Cerebellum (tissue), 4 donors: ENCODE measurements at places on chromosomes 5 and 9.

DNA sequence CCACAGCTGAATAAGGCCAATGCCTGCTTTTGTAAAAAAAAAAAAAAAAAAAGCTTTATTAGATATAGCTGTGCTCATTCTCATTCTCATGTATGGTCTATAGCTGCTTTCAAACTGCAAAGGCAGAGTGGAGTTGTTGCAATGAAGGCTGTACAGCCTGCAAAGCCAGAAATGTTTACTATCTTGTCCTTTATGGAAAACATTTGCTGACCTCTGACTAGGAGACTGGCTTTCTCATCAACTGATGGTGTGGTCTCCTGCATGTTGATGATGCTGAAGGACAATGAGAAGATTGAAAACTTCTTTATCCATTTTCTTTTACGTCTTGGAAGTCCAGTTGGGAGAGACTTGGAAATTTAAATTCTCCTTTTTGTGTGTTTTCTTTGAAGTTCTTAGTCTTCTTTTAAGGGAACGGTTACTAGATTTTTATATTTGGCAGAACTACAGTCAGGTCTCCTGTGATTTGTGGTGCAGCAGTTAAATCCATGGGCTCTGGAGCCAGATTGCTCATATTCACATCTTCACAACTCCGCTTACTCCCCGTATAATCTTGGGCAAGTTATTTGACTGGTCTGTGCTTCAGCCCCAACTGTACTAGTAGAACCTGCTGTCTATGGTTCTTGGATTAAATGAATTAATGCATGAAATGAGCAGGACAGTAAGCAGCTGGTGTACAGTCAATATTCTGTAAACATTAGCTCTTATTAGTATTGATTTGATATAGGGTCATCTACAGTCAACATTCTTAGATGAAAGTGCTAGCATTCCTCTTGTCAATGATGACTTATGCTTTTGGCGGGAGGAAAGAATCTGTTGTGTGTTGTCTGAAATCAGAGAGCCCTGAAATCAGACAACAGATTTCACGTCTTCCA is 39.7 kb upstream of the BASP1 start:
- DNase-seq = no peak

- DNase-seq = no peak
Observed at GRCh38 chr9:76859860-76860259, 46.1 kb downstream of the PRUNE2 start.

- DNase-seq = no peak
Observed at GRCh38 chr9:94697972-94698581, 28.4 kb upstream of the AOPEP start.

DNA sequence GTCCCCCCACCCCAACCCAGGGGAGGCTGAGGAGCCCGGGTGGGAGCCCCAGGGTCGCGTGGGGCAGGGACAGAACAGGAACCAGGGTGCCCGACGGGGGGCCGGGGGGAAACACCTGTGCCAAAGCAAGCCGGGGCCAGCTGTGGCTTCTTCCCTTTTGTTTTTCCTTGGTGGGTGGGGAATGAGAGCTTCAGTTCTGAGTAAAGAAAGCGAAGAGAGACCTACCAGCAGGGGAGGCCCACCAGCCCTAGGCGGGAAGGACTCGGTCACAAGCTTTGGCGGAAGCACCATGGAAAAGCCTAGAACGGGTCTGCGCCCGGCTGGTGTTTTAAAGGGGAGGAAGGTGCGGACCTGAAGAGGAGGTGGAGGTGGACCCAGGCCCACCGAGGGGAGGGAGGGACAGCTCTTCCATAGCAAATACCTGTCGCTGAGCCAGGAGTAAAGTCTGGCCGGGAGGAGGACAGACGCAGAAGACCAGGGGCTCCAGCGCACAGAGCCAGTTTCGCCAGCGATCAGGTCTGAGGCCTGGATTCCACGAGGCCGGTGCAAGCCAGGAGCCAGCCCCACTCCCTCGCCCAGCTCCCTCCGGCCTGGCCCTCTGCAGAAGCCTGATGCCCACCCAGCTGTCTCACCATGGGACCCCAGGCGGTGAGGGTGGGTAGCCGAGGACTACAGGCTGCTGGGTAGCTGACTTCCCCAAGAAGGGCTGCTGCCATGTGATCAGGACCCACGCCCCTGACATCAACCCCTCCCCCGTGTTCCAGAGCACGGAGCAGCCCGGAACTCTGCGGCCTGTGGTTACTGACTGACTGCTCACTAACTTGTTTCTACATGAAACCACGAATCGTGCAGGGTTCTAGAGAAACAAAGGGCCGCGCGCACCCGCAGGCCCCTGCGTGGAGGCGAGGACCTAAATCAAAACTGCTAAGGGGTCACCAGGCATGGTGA is 849 bp upstream of the MGAT1 start:
- DNase-seq = no peak

GRCh38 chr5:6822556-6823343 is 109.5 kb downstream of the TENT4A start:
- peak; percentile 8 for DNase-seq

GRCh38 chr5:116572350-116573278 is 2.0 kb downstream of the SEMA6A start:
- DNase-seq = peak; percentile 55

DNA sequence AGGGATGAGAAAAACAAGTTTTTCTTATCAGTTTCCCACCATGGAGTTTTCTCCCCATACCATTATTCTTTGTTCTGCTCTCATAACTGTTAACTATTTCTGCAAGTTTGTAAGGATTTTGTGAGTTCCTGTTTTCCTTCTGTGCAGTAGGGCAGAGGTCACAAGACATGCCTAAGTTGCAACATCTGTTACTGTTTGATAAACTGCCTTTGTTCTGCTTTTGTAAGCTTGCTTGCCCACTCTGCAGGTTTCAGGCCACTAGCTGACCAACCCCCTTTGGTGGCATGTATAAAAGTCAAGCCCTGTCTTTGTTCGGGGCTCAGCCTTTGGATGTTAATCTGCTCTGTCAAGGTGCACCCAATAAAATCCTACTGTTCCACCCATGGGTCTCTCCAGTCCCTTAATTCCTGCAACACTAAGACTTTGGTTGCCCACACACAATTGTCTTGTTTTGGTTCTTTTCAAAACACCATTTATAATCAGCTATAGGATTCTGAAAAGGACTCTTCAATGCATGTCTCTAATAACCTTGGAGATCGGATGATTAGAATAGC is 545.4 kb downstream of the CDH9 start:
- DNase-seq = no peak

GRCh38 chr5:108729242-108729615 is 18.5 kb upstream of the FER start:
- no peak for DNase-seq

GRCh38 chr5:175052351-175052750 is 328.0 kb downstream of the MSX2 start:
- no peak for DNase-seq

GRCh38 chr9:78397454-78397853 is 100.5 kb downstream of the PSAT1 start:
- DNase-seq = no peak

- DNase-seq = peak; percentile 78
Observed at GRCh38 chr9:110575169-110575568, 4.4 kb downstream of the SVEP1 start.

- DNase-seq = no peak
Observed at GRCh38 chr5:67773411-67774266, 441.9 kb upstream of the PIK3R1 start.

DNA sequence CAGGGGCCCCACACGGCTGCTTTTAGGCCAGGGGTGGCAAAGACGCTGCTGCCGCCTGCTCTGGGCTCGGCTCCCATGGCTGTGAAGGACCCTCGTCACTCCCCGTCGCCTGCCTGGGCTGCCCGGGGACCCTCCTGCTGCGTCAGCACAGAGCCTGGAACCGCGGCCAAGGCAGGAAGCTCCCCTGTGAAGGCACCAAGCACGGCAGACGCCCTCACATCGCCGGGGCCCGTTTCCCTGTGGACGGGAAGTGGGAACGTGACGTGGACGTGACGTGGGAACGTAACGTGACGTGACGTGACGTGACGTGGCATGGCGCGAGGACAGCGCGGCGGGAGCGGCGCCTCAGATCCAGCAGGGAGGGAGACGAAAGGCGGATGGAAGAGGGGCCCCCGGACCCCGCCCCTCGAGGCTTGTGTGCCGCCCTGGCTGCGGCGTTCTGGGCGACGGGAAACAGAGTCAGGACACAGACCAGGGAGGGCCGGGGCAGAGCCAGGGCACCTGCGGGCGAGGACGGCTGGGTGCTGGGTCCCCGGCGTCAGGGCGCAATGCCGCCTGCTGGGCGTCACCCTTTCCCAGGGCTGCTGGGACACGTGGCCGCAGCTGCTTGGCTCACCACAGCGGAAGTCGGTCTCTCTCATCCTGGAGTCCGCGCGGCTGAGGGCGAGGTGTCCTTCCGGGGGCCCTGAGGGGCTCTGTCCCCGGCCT is 53.1 kb downstream of the MRPL36 start:
- DNase-seq = no peak

DNA sequence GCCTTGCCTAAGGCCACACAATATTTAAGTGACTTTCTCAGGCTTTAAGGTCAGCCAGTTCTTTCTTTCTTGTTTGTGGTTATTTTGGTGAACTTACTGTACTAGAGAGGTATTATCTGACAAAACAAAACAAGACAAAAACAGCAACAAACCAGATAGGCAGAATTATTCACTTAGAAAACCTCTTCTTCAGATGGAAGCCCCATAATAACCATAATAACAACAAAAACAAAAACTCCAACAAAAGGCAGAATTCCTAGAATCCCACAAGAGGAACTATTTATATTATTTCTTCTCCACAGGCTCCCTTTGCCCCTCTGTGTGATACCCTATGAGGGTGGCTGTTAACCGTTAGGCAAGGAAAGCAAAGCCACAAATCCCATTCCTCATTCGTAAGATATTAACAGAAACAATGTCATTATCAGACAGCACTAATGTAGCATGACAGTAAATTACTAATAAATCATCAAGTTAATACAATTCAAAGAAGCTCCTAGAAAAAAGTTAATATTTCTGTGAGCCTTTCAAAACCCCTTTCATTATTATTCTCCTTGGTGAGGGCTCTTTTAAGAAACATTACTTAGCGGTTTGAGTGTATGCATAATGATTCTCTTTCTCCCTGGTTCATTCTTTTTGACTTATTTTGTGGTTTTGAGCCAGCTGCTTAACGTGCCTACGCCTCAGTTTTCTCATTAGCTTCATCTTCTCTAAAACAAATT is 274.9 kb downstream of the EFNA5 start:
- DNase-seq = no peak

DNA sequence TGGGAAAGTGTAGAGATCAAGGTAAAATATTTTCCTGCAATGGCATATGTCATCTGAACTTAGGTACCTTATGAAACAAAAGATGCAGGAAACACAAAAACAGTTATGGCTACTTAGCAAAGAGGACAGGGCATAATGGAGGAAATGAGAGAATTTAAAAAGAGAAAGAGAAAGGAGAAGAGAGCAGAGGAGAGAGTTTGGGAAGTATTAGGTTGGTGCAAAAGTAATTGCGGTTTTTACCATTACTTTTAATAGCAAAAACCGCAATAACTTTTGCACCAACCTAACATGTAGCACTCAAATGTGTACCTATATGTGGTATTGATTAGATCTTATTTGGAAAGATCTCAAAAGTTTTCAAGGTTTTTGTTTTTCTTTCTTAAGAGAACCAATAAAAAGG is 160.1 kb upstream of the ACTBL2 start:
- DNase-seq = no peak

- no peak for DNase-seq
Observed at GRCh38 chr5:165565911-165566310, 2060.5 kb downstream of the MAT2B start.

DNA sequence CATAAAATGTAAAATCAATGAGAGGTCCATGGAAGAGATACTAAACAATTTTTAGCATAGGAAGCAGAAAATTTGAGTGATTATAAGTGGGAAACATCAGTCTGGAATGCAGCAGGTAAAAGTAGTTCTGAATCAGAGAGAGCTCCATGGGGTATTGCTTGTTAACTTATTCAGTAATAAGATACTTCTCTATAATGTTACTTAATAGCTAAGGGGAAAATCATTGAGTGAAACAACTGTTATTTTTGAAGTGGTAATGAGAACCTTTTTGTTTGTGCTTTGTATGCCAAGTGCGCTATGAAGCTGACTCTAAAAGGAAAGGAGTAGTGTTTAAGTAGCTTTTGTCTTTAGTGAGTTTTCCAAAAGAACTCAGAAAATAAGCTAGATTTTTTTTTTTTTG is 95.2 kb downstream of the ERBIN start:
- no peak for DNase-seq

DNA sequence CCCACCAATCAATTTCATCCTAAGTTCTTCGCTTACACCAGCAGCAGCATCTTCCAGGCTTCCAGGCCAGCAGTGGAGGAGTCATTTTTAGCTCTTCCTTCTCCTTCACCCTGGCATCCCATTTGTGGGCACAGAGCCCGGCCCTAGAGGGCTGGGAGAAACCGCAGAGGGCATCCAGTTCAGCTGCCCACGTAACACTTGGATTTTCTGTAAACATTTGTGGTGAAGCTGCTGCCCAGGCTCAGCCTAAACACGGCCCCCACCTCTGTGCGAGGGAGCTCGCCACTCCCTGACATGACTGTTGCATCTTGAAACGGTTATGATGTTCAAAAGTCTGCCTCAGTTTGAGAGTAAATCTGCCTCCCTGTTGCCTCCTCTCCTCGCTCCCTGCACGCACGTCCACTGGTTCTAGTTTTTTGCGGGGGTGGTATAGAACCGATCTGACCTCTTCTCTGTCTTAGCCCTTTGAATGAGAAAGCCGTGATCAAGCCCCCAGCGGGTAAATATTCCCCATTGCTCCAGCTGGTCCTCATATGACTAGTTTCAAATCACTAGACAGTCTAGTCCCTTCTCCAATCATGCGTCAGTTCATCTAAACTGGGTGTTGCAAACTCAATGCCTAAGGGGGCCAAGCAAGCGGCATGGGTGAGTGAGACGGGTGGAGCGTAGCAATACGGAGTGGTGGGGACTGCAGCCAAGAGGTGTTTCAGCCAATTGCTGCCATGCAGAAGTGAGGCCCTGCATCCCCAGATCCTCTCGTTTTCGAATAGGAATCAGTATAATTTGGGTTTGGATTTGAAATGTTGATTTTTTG is 34.9 kb upstream of the N4BP3 start:
- no peak for DNase-seq

DNA sequence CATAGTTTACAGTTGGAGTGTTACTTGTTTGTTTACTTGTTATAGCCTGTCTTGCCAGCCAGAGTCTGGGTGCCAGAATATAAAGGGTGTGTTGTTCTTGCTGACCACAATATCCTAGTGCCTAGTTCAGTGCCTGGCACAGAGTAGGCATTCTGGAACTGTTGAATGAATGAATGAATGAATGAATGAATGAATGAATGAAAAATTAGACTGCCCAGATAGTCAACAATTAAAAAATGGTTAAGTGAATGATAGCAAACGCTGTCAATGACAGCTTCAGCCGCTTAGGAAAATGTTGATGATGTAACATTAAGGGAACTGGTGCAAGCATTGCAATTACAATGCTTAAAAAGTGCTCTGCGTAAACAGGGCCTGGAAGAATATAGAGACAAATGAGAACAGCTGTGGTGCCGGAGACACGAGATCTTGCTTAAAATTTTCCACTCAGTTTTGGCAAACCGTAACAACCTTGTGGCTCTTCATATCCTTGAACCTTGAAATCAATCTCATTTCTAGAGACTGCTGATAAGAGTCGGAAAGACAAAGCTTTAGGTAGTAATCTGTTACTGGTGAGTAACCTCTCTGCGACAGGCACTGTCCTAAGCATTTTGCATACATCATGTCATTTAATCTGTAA is 4.7 kb upstream of the TTLL11 start:
- no peak for DNase-seq
